ENCODE measurements at places on chromosomes 6 and 20.

DNA sequence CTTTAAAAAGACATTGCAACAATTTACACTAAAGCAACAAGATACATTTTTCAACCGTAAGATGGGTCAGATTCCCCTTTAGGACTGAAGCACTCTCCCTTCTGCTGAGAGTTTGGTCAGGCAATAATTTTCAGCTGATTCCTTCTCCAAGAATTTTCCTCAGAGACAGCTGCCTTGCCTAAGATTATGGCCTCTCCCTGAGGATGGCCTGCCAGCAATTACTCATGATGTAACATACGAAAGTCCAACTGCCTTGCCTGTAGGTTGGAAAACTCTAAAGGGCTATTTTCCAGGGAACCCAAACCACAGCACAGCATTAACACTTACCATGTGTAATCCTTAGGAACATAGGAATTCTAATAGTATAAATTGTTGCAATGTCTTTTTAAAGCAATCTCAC, 229.1 kb upstream of the FLRT3 start:
- DNase-seq = no peak

DNA sequence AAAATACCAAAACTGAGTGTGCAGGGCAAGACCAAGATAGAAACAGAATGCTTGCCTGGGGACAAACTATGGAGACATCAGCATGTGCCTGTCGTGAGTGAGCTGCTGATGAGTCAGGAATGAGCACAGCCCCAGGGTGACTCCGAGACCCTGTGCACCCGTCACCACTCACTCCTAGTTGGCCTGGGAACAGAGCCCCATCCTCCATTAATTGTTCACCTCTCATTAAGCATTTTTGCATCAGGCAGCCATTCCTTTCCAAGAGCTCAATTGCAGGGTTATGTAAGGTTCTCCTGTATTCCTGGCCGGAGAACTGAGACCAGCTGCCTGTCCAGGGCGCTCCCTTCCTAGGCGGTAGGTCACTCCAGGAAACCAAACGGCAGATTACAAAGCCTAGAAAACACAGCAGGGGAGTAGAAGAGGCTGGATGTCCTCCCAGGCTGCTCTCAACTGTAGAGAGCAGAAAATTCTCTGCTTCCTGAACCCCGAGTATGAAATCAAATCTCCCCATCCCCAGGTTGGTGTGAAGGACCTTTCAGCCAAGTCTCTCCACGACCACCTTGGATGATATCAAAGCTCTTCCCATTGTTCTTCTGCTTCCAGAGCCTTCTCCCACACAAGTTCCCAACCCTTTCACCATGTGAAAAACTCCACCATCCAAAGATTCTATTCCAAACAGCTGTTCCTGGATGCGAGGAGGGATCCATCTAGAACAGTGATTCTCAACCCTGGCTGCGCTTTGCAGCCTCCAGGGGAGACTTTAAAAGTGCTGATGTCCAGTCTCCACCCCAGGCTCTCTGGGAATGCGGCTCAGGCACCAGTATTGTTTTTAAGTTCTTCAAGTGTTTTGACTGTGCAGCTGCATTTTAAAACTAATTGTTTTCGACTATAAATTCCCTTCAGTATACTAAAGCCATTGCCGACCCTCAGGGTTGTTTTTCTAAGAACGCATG, 532.6 kb upstream of the JARID2 start:
- no peak for DNase-seq

- peak; percentile 25 for DNase-seq
Measured at GRCh38 chr6:137707590-137708360, 159.3 kb upstream of the TNFAIP3 start.

DNA sequence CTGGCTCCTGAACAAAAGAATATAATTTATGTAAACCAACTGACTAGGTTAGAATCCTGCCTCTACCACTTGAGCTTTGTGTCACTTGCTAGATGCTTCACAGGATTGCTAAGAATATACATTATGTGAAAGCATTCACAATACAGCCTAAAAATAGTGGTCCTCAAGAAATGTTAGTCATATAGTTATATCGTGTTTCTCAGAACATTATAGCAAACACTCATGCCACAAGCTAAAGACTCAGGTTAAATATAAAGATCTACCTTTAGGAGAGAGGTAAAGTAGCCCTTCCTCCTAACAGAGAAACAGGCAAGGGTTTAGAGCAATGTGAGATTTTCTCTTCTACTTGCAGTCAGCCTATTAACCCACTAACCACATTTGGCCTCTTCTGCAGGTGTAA, 17.8 kb upstream of the ALDH8A1 start:
- no peak for DNase-seq

GRCh38 chr6:52233975-52234823, 10.1 kb downstream of the IL17F start:
- DNase-seq = peak; percentile 15

- no peak for DNase-seq
Measured at GRCh38 chr6:120410586-120410985, 923.7 kb downstream of the TBC1D32 start.

- no peak for DNase-seq
Measured at GRCh38 chr6:26359765-26360164, 5.2 kb upstream of the BTN3A2 start.

DNA sequence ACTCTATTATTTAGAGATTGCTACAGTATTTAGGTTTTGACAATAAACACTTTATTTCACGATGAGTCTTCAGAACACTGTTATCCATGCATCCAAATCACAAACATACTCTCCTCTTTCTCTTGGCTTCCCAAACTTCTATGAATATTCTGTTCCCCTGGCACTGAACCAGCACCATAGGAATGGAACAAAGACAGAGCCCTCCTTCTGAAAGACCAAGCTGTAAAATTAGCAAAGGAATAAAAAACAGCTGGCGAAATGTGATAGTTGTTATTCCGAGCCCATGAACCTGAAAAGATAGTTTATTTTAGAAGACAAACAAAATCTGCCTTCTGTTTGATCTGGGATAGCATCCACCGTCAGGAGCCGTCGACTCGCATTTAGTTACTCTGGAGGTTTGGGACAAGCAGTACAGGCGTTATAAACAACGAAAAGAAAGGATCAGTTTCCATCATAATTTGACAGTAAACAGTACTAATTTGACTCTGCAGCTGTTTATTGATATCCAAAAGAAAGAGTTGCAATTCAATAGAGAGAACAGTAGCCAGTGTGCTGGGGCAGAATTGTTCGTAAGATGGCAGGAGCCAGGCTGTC, 161.4 kb downstream of the CLIC5 start:
- DNase-seq = no peak

GRCh38 chr20:59320426-59320825, 20.0 kb downstream of the EDN3 start:
- DNase-seq = no peak

- DNase-seq = no peak
Measured at GRCh38 chr20:58043236-58044140, 185.0 kb downstream of the ANKRD60 start.

- no peak for DNase-seq
Measured at GRCh38 chr6:40022867-40023266, 88.6 kb upstream of the MOCS1 start.

DNA sequence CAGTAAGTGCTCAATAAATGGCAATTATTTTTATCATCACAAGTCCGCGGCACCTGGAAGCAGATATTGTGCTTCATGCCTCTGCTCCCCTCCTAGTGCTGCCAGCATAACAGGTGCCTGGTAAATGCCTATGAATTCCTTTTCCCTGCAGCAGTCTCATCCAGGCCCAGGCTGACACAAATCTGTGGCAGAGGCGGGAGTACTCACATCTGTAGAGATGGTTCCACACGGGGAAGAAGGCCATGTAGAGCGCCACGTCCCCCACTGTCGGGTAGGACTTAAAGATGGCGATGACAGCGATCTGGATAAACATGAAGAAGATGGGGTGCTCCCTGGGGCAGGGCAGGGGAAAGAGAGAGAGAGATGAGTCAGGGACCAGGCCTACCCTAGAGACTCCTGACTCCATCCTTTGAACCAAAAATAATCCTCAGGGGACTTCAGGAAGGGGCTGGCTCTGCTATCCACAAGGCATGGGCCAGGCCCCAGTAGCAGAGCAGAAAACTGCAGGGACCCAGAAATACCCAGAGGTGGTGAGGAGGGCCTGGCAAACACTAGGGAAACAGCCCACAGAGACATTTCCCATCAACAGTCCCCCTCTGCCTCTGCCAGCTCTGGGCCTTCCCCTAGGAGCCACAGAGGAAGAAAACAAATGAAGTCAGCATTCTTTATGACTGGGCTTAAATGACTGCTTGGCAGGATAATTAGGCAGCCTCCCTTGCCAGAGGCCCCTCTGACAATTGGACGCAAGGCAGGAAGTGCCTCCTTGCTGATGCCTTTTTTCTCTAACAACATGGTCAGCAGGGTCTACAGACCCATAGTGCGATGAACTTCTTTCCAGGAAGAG, 23.0 kb downstream of the MAP1LC3A start:
- DNase-seq = no peak

GRCh38 chr6:35312807-35313206, 15.2 kb downstream of the DEF6 start:
- DNase-seq = no peak

GRCh38 chr6:20929283-20929682, 395.0 kb downstream of the CDKAL1 start:
- DNase-seq = no peak

- no peak for DNase-seq
Measured at GRCh38 chr6:16633465-16633864, 127.8 kb downstream of the ATXN1 start.

GRCh38 chr6:70221025-70221714, 81.7 kb downstream of the COL9A1 start:
- peak; percentile 13 for DNase-seq

DNA sequence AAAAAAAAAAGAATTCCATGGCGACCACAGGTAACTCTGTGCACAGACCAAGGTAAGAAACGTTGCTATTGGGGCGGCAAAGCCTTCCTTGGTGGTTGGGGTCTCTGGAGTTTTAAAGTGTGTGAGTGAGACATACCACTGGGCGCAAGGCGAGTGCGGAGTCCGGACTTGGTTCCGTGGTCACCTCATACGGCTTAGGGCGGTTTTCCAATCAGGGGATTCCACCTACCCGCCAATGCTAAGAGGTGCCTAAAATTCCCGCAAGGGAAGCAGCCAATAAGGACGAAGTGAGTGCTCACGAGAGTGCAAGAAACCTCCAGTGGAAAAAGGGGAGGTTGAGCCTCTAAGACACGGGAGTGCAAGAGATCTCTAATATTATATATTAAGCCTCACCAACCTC, 68.6 kb upstream of the PRSS16 start:
- no peak for DNase-seq

DNA sequence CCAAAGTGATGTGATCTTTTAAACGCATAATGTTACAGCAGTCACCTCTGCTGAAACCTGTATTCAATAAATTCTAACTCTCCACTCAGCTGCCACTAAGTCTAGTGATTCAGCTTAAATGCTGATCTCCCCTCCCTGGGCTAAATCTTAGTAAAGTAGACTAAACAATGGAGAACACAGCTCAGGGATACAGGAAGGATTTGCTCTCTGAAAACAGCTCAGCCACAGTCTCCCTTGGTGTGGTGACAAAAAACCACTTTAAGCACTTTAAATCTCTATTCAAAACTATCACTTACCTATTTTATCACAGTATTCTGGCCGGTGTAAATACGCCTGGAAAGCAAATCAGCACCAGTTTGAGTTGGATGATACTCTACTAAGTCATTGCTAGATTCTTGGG, 130.6 kb downstream of the RFX6 start:
- no peak for DNase-seq

GRCh38 chr6:124269733-124270132, 466.1 kb downstream of the NKAIN2 start:
- no peak for DNase-seq

DNA sequence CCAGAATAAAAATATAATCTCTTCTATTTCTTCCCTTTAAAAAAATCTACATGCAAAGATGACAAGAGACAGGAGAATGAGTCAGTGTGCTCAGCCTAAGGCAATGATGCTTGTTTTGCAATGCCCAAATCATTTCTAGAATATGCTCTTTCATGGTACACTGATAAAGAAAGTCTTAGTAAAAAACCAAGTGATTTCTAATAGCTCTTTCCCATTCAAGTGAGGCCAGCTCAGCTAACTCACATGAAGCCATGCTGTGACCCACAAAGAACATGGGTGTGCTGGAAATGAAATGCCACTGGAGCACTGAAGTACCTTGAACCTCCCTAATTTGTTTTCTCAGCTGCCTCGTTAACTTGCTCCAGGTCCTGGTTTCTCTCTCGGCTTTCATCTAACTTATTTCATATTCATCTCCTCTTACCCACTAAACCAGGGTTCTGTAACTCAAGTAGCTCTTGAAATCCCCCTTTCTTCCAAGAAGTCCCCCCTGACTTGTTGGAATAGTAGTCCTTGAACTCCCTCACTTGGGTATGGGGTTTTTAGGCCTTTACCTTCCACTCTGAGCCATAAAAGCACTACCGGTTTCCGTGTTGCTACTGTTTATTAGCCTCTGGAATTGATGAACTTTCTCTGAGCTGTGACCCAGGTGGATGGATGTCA, 92.7 kb downstream of the IRF4 start:
- no peak for DNase-seq

All from Panc1 (cell line).